ENCODE measurements at places on chromosomes 1 and 21.
A peak's percentile ranks its signal among the peaks of the same experiment; 100 is the strongest.

DNA sequence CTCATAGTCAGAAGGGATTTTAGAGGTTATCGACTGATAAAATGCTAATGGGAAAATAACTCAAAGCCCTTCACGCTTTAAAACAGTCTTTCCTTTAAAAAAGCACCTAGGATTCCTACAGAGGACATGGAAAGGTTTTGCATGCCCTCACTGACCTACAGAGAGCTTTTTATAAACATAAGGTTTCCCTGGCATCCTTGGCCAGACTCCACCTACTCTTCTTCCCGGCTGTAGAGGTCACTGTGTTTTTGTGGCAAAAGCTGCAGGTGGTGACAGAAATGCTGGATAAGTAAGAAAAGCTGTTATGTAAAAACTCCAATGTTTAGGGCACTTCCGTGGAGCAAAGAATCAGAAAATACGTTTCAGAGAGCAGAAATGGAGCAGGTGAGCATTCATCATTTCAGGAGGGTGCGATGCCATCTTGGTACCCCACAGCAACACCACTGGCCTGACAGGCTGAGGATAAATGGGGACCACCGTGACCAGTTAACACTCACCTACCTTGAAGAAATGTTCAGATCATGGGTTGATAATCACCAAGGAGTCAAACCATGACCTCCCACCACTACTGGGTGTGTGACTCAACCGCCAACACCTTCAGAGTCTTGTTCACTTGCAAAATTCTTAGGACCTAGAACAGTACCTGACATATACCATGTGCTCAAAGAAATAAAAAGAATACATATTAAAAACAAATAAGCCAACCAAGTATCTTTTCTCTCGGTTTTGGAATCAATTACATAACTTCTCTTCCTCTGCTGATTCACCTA is 46.6 kb downstream of the SSBP3 start:
- no peak for DNase-seq

GRCh38 chr1:17629460-17629859 is 90.0 kb downstream of the ARHGEF10L start:
- no peak for DNase-seq

- no peak for DNase-seq
These were observed 130.3 kb upstream of the C21orf91 start for GRCh38 chr21:17949421-17949820.

- DNase-seq = no peak
These were observed 18.2 kb downstream of the NEXN start for GRCh38 chr1:77906624-77907023.

- no peak for DNase-seq
These were observed 14.4 kb downstream of the FRRS1 start for GRCh38 chr1:99751877-99752504.

- no peak for DNase-seq
These were observed 107.8 kb downstream of the DISC1 start for GRCh38 chr1:231734417-231734816.

DNA sequence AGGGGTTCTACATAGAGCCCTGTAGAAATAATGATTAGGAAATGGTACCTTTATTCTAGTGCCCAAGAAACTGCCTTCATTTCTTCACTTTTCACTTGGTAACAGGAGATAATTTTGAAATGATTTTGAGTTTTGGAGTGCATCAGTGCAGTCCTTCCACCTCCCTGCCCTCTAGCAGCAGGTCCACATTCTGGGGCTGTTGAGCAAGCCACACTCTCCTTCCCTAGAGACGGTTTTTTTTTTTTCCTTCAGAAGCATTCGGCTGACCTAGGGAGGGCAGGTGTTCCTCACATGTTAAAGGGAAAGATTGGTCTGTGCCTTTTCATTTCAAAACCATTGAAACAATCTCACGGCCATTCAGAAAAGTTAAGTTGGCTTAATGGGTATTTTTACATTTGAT is 39.8 kb downstream of the SLC37A1 start:
- no peak for DNase-seq

GRCh38 chr1:215660259-215660658 is 93.2 kb downstream of the KCTD3 start:
- DNase-seq = no peak

- DNase-seq = no peak
These were observed 40.1 kb downstream of the AHDC1 start for GRCh38 chr1:27563591-27564471.

DNA sequence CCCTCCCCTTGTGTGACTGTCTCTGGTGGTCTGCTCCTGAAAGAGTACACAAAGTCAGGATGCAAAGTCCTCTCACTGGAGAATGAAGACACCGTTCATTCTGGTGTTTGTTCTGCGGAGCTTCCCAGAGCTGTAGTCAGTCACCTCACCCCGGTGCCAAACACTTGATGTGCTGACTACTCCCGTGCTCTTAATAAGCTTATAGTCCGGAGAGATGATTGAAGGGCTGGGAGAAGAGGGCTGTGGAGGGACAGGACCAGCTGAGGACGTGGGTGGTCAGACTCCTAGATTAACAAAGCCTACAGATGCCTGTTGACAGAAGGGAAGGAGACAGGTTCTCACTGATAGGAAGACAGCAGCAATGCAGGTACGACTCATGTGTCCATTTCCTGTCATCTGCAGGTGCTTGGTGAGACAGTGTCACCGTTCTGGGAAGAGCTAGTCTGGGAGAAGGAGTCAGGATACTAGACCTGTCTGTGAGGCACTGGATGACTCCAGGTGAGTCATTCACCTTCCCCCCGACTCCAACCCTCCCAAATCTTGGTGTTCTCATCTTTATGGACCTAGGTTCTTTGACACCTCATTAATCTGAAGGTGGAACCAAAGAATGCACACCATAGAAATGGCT is 40.4 kb upstream of the LRRN2 start:
- DNase-seq = no peak

DNA sequence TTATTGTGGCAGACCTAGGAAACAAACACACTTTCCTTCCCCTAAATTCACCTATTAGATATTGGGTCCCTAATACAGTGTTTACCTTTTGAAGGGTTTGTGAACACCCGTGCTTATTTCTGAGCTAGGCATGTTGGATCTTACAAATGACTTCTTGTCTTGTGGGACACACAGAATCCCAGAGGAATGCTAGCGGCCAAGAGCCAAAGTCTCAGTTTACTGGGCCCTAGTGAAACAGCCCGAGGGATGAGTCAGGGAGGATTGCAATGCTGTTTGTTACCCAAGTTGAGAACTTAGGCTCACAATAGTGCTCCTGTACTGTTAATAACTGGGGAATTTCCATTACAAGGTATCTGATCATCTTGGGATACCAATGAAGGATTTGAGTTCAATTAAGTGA is 100.1 kb upstream of the AKT3 start:
- no peak for DNase-seq

- DNase-seq = no peak
These were observed 184.5 kb upstream of the KAZN start for GRCh38 chr1:14413819-14414490.

DNA sequence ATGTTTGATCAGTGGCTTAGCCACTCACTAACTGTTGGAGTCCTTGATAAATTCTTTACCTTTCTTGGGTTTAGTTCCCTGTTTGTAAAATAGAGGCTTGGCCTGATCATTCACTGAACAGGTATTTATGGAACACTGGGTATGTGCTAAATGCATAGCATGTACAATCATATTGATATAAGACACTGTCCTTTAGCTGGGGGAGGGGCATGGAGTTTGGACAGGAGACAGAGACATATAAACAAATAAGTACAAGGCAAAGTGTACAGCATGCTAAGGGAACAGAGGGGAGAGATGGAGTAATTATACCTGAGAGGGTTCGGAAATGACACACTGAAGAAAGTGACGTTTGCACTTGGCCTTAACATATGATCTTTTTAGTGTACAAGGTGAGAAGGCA is 124.3 kb upstream of the CACNA1E start:
- no peak for DNase-seq

GRCh38 chr21:41399246-41399800 is 26.7 kb upstream of the MX1 start:
- no peak for DNase-seq

DNA sequence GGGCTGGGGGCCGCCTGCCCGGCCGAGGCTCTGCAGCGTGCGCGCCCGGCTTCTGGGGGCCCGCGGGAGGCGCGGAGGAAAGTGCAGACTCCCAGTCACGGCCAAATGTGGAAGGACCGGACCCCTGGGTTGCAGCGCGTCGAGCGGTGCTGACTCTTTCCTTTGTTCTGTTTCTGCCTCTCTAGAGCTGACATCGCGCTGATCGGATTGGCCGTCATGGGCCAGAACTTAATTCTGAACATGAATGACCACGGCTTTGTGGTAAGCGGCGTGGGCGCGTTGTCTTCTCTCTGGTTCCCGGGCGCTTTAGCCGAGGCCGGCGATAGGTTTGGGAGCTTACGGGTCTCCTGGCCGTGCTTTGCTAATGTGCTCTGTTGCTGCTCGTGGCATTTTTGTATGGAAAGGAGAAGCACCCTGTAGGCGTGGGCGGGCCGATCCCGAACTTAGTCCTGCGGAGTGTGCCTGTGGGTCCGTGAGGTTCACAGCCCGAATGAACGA is 629 bp downstream of the PGD start:
- DNase-seq = no peak

DNA sequence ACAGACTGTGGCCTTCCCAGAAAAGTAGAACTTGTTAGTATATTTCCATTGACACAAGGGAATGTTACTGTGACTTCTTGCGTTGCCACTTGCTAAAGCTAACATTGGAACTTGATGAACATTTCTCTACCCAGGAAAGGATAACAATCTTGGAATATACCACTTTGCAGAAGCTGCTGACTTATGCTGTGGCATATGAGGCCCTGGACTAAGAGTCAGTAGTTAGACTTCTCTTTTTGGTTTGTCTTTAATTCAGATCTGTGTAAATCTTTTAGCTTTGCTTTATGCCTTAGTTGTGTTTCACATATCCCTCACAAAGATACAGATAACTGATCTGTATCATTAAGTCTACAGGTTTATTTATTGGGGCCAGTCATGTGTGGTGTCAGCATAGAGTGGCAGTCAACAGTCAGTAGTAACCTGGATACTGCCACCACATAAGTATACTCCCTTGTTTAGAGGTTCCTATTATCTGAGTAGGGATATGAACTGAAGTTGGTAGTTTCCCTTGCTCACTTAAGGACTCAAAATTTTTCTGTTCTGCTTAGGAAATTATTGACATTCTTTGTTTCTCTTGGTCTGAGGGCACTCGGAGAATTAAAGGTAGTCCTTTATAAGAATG is 14.7 kb downstream of the RNF2 start:
- no peak for DNase-seq

GRCh38 chr1:178599087-178599486 is 86.2 kb downstream of the TEX35 start:
- no peak for DNase-seq

DNA sequence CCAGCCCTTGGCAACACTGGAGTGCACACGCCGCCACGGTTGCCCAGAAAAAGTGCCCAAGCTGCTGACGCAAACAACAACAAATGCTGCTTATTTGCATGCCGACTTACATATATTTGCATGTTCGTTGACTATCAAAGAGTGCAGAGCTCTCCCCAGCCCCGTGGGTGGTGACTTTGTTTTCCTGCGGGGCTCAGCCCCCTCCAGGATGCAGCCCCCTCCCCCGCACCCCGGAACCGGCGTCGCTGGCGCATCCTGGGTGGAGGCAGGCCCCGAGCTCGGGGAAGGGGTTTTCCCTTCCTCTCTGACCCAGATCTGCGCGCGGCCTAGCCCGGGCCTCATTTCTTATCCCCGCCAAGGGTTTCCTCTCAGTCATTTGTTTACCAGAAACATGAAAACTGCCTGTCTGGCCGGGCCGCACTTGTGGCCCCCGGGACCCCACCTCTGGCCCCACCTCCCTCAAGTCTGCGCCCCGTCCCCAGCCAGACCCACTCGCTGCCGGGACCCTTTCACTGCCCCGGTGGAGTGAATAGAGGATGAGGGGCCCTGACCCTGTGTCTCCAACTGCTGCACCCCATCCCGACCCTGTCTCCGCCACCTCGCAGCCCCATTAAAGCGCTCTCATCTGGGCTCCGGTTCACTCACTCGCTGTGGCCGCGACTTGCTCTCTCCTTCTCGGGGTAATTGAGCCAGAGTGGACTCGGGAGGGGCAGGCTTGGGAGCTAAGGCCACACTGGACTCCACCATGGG is 5.5 kb downstream of the TNFRSF25 start:
- peak; percentile 91 for DNase-seq

- no peak for DNase-seq
These were observed 3.1 kb downstream of the ESPN start for GRCh38 chr1:6427441-6428390.

GRCh38 chr21:45801129-45801964 is 157.8 kb downstream of the PCBP3 start:
- DNase-seq = no peak

GRCh38 chr1:100461222-100461621 is 76.7 kb upstream of the GPR88 start:
- DNase-seq = no peak

DNA sequence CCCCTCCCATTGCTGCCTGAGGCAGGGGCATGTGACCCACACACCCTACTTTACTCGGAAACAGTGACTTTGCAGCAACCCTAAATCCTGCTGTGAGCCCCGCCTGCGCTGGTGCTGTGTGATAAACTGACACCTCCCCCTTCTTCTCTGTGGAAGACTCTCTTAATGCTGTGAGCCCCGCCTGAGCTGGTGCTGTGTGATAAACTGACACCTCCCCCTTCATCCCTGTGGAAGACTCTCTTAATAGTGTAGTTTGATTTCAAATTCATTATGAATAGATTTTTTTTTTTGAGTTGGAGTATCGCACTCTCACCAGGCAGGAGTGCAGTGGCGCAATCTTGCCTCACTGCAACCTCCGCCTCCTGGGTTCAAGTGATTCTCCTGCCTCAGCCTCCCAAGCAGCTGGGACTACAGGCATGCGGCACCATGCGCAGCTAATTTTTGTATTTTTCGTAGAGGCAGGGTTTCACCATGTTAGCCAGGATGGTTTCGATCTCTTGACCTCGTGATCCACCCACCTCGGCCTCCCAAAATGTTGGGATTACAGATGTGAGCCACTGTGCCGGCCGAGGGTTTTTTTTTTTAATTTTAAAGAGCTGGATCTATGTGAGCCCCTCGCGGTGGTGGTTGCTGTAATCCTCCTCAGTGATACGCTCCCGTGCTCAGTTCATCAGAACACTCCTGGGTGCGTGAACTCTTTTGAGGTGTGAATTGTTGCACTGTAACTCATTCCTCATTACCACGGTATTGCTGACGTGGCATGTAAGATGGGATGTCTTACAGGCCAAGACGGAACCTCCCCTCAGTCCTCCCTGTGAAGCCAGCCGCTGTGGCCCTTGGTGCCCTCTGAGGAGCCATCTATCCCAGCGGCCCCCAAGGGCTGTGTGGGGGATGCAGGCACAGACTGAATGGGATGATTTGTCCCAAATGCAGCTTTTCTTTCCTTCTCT is 60.3 kb downstream of the GALNT2 start:
- DNase-seq = peak; percentile 24

DNA sequence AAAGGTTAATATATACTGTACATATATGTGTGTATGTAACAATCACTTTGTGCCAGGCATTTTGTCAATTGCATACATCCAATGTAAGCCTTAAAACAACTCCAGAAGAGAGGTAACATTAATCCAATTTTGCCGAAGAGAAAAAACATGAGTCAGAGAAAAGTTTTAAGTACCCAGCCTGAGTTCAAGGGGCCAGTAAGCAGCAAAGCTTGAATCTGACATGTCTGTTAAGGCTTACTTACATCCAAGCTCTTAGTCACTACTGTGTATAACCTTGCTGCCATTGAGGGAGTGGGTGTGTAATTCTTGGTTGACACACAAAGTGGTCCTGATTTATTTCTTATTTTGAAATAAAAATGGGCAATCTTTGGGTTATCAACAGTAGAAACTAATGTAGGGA is 360.4 kb upstream of the LYPLAL1 start:
- no peak for DNase-seq
